GM13976 (cell line): ENCODE measurements at places on chromosomes 2 and 18.
A peak's percentile ranks its signal among the peaks of the same experiment; 100 is the strongest.

- DNase-seq = no peak
Observed at GRCh38 chr2:66488946-66489345, 54.0 kb downstream of the MEIS1 start.

DNA sequence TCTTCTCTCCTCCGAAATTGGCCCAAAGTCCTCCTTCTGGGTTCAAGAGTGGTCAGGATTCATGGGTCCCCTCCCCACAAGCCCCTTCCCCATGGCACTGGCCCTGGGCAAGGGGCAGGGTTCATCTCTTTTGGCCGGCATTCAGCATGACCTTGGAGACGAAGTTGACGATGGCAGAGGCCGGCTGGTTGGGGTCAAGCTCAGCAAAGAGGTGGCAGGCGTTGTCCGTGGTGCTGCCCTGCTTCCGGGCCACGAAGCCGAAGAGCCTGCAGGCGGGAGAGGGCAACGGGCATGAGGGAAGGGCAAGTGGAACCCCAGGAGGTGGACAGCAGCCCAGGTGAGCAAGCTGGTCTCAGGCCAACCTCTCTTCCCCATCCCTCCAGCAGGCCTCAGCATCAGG is 198.5 kb downstream of the TNS1 start:
- DNase-seq = no peak

- no peak for DNase-seq
Observed at GRCh38 chr2:69026691-69027459, 13.9 kb downstream of the ANTXR1 start.

DNA sequence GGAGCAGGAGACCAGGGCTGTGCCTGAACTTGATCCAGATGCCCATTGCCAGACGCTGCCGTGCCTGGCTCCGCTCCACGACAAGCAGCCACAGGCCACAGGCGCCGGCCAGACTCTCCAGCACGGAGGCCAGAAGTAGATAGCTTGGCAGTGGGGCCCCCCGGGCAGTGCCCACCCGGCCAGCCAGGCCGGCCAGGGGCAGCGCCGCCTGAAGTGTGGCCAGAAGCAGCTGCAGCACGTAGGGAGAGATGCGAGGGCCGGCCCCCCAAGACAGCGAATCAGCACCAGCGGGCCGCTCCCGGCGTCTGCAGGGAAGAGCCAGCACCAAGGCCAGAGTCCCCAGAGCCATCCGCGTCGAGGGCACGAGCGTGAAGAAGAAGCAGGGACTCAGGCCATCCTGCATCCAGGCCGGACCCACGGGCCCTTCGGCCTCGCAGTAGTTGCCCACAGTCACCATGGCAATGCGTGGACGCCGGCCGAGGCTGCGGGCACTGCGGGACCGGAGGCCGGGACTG is 484 bp downstream of the ABCB6 start:
- DNase-seq = peak; percentile 71

DNA sequence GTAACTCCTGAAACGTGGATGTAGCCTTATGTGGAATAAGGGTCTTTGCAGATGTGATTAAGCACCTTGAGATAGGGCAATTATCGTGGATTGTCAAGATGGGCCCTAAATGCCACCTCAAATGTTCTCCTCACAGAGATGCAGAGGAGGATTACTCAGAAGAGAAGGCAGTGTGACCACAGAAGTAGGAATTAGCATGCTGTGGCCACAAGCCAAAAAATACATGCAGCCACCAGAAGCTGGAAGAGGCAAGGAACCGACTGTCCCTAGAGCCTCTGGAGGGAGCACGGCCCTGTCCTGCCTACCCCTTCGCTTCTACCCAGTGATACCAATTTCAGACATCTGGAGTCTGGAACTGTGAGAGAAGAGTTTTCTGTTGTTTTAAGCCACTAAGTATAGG is 47.3 kb upstream of the MGAT5 start:
- DNase-seq = no peak

GRCh38 chr2:33246432-33246831 is 230.0 kb upstream of the RASGRP3 start:
- DNase-seq = no peak

GRCh38 chr2:240366901-240367300 is 68.6 kb upstream of the GPC1 start:
- DNase-seq = no peak

- DNase-seq = no peak
Observed at GRCh38 chr2:18918280-18918679, 328.9 kb upstream of the NT5C1B start.

- DNase-seq = no peak
Observed at GRCh38 chr18:1294229-1294628, 389.6 kb downstream of the ADCYAP1 start.

- DNase-seq = no peak
Observed at GRCh38 chr2:99878581-99879350, 263.6 kb downstream of the AFF3 start.

DNA sequence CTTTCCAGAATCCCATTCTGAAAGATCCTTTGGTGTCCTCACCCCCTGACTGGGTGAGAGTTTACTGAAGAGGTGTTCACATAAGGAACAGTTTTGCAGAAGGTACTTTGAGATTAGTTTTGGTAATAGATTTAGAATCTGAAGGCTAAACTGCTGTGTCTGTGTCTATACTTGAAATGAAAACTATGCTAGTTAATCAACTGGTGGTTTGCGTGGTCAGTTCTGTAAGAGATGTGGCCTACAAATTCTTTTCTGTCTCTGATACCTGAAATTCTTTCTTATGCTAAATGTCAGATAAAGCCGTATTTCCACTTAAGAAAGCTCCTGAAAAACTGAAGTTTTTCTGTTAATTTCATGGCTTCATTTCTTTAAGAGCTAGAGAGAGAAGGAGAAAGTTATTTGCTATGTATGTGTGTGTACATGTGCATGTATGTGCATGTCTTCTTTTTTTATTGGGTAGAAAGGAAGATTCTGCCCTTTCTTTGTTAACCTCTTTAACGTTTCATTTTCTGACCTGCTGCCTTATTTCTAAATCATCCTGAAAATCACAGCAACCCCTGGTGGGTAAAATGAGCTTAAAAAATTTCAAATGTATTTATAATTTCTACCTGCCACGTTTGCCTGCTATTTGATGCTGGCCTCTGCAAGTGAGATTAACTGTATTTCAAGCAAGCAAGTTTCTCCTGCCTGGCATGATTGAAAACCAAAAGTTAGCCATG is 552.0 kb upstream of the NRP2 start:
- DNase-seq = no peak

- DNase-seq = no peak
Observed at GRCh38 chr2:38170067-38170466, 94.1 kb upstream of the CYP1B1 start.

DNA sequence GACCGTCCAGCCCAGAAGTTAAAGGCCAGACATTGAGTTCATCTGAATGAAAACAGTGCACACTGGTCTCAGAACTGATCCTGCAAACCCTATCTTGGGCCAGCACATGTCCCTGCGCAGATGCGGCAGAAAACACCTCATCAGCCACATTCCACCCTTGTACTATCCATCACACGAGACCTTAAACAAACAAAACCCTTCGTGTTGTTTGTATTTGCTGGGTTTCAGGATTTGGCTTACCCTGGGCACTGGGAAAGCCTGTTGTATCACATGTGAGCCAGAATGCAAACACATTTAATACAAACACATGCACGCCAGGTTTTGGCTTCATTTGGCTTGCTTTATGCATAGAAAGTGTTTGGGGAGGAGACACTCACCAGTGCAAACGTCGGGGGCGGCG is 12.5 kb downstream of the WIPF1 start:
- no peak for DNase-seq

DNA sequence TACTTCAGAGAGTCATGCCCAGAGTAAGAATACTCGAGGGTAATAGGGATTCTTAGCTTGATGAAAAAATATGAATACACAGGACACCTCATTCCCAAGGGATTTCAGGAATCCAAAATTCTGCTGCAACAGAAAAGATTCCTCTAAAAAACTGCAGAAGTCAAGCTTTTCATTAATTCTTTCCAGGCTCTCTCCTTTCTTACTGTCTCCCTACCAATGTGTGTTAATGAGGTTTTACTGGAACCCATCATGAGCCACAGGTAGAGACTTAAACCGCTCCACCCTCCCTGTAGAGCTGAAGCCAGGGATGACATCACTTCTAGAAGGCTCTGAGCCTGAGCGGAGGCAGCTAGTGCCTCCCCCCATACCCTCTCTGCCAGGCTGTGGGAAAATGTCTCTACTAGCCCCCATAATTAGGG is 3.4 kb downstream of the SDC1 start:
- no peak for DNase-seq

- no peak for DNase-seq
Observed at GRCh38 chr2:219782737-219783348, 155.4 kb downstream of the SLC4A3 start.

- no peak for DNase-seq
Observed at GRCh38 chr2:148531669-148532428, 112.7 kb upstream of the EPC2 start.

DNA sequence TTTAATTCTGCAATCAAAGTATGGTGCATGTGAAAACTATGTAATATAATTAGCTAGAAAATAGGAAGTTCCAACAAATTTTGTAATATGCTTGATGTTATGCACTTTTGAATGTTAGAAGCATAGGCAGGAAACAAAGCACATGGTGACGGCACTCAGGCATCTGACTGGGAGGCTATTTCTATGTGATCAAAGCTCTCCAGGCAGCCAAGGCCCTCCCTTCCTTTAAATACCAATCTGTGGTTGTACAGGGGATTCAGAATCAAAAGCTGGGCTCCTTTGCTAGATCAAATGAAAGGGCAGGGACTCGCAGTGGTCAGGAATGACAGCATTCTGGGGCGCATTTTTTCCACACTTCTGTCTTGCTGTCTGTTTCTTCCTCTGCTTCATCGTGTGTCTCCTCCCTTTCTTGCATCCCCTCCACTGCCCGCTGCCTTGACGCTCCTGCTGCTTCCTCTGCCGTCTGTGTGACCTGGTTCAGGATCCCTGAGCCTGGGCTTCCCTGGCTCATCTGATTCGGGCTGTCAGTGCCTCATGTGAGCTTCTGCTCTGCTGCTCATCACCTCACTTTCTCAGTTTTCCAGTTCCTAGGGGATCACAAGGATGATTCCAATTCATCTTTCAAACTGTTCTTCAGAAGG is 30.9 kb downstream of the TMEM182 start:
- DNase-seq = no peak

GRCh38 chr2:213545964-213546475 is 261.8 kb downstream of the SPAG16 start:
- DNase-seq = no peak

GRCh38 chr2:223537651-223538601 is 64.2 kb downstream of the SCG2 start:
- DNase-seq = no peak
